ENCODE measurements at places on chromosomes 3 and 15. TPM values are rescaled to one million over a fixed set of nuclear protein-coding genes. Genes with fewer than 3 reads are reported as not detected.

GRCh38 chr15:66897971-66898370 is 167.4 kb upstream of the SMAD3 start:
- no peak for DNase-seq

DNA sequence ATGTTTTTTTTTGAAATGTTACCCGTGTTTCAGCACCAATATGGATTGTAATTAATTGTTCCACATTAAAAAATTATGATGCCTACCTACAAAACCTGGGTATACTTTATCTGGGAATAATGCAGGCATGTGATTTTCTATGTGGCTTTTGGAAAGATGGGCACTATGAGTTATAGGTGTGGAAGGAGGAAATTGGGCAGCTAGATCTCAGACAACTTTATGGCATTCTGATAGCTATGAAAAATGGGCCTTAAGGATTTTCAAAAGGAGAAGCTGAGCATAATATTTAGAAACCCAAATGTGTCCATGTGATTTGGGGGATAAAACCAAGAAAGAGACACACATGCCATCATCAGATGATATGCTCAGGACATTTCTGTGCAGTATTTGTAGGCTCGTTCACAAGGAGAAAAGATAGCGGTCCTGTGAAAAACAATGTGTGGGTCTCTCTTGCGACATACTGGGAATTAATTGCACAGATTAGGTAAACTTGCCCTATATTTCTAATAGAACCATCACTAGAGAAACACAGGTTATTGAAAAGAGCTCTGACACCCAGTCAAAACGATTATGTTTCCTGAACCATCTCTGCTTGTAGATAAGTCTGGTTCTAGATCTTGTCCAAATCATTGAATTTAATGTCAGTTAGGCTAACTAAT is 35.3 kb downstream of the ARPP21 start:
- no peak for DNase-seq

DNA sequence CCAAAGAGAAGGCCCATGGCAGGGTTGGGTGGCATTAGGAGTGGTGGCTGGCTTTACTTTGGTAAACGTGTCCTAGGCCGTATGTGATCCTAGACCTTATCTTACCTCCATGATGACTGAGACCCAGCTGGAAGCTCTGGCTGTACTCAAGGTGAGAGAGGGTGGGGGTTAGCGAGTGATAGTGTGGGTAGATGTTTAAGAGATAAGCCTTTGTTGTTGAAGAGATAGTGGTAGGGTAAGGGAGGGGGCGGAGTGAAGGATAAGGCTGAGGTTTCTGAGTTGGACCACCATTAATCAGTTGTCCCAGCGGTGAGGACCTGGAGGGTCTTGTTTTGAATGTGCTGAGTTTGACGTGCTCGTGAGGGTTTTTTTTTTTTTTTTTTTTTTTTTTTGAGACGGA is 61.5 kb upstream of the ULK4 start:
- no peak for DNase-seq

- peak; percentile 55 for DNase-seq
These were observed 993 bp upstream of the SIAH2 start for GRCh38 chr3:150763841-150764483.

DNA sequence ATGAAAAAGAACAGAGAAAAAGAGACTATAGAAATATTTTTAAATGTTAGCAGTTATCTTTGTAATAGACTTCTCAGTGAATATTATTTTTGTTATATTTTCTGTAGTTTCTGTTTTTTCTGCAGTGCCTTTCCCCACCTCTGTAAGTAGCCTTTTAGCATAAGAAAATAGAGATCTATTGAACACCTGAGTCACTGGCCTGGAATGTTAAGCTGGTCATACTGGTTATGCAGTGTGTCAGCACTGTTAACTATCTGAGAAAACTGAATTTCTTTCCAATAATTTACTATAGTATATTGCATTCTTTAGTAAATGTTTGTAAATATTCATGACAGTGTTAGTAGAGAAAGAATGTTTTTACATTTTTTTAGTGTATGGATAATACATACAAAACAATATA is 79.8 kb downstream of the NECTIN3 start:
- DNase-seq: no peak

DNA sequence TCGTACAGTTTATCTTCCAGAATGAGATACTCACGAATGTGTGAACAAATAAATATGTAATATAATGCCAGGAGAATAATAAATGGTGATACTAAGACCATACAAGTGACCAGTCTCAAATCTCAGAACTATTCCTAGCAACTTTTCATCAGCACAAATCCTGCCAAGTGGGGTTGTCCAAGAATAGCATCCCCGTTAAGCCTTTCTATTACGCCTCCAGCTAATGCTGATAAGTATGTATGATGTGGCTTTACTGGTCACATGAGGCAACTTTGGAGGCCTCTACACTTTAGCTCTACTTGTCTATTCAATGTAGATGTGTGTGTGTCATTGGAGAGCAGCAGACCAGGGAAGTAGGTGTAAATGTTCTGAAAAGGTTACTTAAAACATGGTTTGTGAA is 129.5 kb downstream of the KCNMB2 start:
- no peak for DNase-seq

DNA sequence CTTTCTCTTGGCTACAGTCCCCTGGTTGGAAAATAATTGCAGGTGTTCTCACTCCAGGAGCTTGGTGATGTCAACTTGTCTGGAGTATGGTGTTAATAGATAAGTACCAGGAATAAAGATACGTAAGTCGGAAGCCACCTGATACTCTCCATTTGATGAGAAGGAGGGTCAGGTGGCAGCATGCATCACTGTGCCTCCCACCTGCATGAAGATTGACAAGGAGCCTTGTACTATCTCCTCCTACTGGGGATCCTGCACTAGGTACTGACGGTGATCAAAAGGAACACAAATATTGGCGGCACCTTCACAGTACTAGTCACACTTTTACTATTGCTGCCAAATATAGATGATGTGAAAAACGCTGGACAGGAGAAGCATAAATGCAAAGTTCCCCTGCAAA is 32.6 kb upstream of the GABRB3 start:
- DNase-seq: no peak

- no peak for DNase-seq
These were observed 8.8 kb downstream of the GNL3 start for GRCh38 chr3:52694528-52695189.

DNA sequence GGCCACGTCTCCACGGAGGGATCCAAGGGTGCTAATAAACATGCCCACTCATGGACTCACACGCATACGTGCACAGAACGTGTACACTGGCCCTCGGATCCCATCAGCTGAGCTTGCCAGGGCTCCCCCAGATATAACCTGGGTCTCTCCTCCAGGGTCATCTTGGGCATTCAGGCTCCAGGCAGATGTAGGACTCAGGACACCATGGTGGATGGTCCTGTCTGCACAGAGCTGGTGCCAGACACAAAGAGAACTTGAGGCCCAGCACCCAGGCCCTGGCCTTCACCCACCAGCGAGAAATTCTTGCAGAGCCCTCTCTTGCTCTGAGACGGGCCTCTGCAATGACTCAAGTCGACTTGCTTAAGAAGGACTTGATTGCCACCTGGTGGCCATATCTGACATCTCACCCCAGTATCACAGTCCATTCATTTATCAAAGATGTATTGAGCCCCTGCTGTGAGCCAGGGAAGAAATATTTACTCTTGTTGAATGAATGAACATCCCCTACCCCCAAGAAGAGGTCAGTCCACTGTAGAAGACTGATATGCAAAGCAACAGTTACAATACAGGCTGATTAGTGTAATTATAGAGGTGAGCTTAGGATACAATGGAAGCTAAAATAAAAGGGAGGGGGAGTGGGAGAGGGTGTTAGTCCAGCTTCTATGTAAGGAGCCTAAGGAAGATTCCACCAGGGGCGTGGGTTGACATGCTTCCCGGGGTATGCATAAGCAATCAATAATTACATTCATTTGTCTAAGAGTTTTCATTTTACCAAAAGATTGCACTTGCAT is 34.2 kb upstream of the VPS8 start:
- DNase-seq: peak; percentile 88

DNA sequence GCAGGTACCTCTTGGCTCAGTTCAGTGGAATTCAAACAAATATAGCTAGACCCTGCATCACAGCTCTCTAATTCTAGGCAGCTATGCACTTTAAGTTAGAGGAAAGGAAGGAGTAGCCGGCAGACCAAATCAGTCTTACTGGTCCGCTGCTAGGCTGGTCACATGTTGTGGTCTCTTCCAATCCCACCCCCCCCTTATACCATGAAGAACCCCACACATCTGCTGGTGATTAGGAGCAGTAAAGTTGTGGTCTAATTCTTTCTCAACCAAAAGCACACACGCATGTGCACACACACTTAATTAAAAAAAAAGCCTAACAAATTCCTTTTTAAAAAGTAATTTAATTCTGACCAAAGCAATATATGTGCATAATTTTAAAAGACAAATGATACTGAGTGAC is 16.7 kb upstream of the SH3GL3 start:
- DNase-seq: no peak

DNA sequence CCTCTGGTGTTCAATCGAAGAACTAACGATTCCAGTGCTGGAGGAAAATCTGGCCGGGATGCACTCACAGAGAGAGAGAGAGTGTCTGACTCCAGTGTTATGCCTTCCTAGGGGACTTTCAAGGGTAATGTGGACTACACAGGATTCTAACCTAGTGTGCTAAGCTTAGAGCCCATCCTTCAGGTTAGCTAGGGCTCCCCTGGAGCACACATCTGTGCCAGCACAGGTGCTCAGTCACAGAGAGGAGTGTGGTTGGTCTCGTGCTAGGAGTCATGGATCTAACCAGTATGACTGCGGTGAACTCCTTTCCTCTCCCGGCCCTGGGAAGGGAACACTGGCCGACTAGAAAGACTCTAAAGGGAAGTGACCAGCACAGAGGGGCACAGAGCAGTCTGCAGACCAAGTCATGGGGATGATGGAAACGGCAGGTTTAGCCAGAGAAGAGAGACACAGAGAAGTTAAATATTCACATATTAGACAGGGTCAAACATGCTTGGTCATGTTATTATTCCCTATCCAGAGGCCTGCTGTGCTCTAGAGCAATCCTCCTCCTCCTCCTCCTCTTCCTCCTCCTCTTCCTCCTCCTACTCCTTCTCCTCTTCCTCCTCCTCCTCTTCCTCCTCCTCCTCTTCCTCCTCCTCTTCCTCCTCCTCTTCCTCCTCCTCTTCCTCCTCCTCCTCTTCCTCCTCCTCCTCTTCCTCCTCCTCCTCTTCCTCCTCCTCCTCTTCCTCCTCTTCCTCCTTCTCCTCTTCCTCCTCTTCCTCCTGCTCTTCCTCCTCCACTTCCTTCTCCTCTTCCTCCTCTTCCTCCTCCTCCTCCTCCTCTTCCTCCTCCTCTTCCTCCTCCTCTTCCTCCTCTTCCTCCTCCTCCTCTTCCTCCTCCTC is 280.3 kb downstream of the XXYLT1 start:
- DNase-seq: no peak

- DNase-seq: no peak
These were observed 79.1 kb upstream of the ABI3BP start for GRCh38 chr3:101072300-101072699.

DNA sequence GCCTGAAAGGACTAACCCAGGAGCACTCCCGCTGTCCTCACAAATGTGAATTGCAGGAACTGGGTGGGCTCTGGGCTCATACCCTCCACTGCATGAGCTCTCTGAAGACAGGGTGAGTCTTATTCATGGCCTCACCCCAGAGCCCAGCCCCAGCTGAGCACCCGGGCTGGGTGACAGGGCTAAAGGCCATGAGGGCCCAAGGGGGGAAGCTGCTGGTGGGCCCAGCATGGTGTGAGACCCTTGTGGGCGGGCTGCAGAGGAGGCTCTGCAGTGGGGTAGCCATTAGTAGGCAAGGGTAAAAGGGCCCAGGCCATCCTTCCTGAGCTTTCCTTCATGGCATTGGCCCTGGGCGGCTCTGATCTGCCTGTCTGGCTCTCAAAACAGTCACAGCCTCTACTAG is 30.3 kb downstream of the SRPRB start:
- DNase-seq: no peak

GRCh38 chr3:124888482-124889441 is 1.6 kb upstream of the ITGB5 start:
- no peak for DNase-seq

- DNase-seq: no peak
These were observed 20.8 kb upstream of the CAPN3 start for GRCh38 chr15:42338500-42338899.

GRCh38 chr3:9402410-9403228 is 5.2 kb downstream of the SETD5 start:
- DNase-seq: no peak

GRCh38 chr15:38414357-38414756 is 39.6 kb upstream of the FAM98B start:
- peak; percentile 57 for DNase-seq

DNA sequence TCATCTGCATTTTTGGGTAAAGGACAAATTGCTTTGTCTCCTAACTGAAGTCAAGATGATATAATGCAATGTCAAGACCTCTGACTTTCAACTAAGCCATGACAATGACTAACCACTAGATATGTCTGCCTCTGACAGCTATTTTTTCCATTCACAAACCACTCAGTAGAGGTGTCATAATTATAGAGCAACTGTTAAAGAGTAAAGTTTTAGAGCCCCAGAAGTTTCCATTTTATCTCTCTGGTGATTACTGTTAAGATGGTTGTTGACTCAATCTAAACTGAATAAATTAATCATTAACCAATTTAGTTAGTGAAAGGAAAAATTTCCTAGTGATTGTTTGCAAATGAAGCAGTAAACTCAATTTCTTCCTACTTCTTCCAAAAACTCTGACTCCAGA is 779.9 kb downstream of the GRM7 start:
- no peak for DNase-seq

DNA sequence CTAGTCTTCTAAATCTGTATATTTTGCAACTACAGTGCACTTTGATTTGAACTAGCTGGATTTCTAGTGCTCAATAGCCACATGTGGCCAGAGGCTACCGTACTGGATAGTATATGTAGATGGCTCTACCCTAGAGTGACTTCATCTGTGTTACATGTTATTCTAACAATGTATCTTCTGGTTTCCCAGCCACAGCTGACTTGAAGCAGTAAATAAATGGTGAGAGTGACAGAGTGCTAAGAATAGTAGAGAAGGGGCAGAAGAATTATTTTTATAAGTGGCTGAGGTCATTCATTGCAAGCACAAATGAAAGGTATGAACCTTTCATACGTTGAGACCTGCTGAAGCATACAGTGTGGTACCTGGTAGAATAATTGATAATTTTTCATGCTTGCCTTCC is 30.9 kb downstream of the KAT2B start:
- DNase-seq: no peak

- DNase-seq: no peak
These were observed 8.1 kb downstream of the PCCB start for GRCh38 chr3:136258199-136258598.

Gene GABPB1
- 43.1 TPM for polyA plus RNA-seq

Gene NPAP1
- polyA plus RNA-seq: 0.94 TPM

Gene ISG20
- polyA plus RNA-seq: 1.0 TPM

Gene WDR53
- 19.6 TPM for polyA plus RNA-seq

Gene PROK2
- 0.12 TPM for polyA plus RNA-seq

Gene CPEB1
- polyA plus RNA-seq: 2.4 TPM

Gene GRAMD2A
- polyA plus RNA-seq: 7.6 TPM

Gene CHST2
- 96.3 TPM for polyA plus RNA-seq

Gene SATB1
- 40.0 TPM for polyA plus RNA-seq

Gene LSAMP
- polyA plus RNA-seq: 29.4 TPM

Gene TMEM212
- 4.7 TPM for polyA plus RNA-seq

Gene KCNMB2
- 8.9 TPM for polyA plus RNA-seq

Data from right lung (tissue), 10 donors.